ENCODE measurements at places on chromosomes 1 and 21.

- DNase-seq, result peak; percentile 14
Measured at GRCh38 chr21:14403681-14404318, 20.9 kb upstream of the HSPA13 start.

- no peak for DNase-seq
Measured at GRCh38 chr1:27726173-27727044, 648 bp downstream of the FAM76A start.

DNA sequence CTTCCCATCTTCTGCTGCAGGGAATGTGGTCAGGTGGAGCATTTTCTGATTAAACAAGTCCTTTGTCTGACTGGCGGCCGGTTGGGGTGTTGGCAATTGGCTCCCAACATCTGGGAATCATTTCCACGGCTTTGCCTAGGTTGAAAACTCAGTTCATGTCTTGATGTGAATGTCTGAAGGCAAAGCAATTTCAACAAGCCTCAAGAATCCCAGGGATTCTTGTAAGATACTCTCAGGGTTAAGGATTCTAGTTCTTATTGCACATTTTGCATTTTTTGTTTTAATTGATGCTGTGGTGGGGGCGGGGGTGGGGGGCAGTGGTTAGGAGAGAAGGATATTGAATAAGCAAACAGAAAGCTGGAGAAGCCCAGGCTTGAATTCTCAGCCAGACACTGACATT, 273.9 kb downstream of the KIF26B start:
- no peak for DNase-seq

GRCh38 chr1:58443986-58444868, 102.3 kb downstream of the OMA1 start:
- DNase-seq, result no peak

Measured in NCI-H524 treated with DMSO at 0.1 percent for 48 hours (cell line).